ENCODE measurements at places on chromosomes 2 and 18.

DNA sequence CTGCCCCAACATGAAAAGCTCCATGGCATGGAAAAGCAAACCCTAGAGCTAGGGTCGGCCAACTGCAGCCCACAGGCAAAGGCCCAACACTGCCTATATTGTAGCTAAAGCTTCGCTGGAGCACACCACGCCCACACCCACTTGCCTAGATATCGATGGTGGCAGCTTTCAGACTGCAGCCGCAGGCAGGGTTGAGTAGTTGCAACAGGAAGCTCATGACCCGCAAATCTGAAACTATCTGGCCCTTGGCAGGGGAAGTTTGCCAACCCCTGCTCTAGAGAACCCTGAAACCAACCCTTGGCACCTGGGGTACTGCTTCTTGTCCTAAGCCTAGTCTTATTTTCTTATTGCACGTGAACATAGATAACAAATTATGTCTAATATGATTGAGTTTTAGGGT is 250.0 kb downstream of the SOX11 start:
- DNase-seq = no peak

- no peak for DNase-seq
Observed at GRCh38 chr2:181805228-181806038, 86.1 kb upstream of the ITPRID2 start.

DNA sequence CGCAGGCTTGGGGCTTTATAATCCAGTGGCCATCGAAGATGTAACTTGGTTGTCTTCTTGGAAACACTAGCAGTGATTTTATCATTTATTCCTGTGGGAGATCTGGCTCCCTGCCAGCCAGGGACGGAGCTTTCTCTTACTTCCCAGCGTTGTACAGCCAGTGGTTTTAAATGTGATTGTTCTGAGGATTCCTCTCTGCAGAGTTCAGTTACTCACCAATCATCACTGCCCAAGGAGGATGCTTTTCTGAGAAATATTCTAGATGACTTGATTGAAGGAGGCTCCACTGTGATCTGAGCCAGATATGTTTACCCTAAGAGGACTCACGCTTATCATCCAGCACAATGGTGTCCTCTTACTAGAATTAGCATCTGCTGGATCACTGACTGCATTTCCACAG is 744.3 kb downstream of the RNF144A start:
- DNase-seq = no peak

GRCh38 chr2:212646698-212647366 is 108.2 kb upstream of the ERBB4 start:
- DNase-seq = no peak

GRCh38 chr2:240325016-240326007 is 110.2 kb upstream of the GPC1 start:
- DNase-seq = no peak

DNA sequence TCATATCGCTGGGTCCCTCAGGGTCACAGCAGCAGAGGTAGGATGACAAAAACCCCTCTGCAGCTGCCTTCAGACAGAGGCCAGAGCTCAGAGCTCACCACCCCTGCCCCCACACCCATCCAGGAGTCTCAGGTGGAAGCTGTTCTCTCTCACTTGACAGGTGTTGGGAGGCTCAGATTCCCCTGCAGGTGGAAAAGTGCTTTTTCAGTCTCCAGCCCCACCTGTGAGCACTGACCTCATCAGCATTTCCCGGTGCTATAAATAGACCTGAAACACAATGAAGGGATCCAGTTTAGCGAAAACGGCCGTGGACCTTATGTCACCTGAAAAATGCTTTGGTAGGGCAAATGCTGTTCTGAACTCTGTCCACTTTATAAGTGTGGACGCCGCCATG is 254.9 kb downstream of the NDUFA10 start:
- no peak for DNase-seq

- no peak for DNase-seq
Observed at GRCh38 chr2:111965062-111965461, 66.7 kb downstream of the MERTK start.

DNA sequence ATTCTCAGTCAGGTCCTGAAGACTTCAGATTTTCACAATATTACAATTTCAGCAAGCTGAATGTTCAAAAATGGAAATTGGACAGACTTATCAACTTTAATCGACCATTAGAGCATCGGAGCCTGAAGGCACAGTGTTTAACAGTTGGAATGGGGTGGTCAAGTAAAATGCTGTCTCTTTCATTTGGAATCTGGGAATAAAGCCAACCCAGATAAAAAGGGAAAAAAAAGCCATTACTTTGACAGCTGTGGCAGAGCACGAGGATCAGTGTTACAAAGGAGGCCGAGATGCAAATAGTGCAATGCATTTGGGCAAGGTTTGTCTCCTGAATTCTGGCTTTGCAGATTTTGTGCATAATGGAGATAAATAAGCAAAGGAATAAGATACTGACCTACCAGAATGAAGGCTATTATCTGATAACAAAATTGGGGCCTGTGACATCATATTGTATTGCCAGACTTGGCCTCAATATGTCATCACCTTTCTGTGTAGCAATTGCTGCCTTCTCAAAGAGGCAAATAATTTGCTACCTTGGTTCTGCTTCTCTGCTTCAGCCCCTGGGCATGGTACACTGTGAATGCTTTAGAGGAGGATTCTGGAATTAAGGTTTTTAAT is 277.5 kb upstream of the KLHL29 start:
- DNase-seq = no peak

GRCh38 chr2:187050409-187050998 is 201.5 kb upstream of the ZSWIM2 start:
- no peak for DNase-seq

- no peak for DNase-seq
Observed at GRCh38 chr2:109611467-109612095, 2.2 kb downstream of the SEPTIN10 start.

DNA sequence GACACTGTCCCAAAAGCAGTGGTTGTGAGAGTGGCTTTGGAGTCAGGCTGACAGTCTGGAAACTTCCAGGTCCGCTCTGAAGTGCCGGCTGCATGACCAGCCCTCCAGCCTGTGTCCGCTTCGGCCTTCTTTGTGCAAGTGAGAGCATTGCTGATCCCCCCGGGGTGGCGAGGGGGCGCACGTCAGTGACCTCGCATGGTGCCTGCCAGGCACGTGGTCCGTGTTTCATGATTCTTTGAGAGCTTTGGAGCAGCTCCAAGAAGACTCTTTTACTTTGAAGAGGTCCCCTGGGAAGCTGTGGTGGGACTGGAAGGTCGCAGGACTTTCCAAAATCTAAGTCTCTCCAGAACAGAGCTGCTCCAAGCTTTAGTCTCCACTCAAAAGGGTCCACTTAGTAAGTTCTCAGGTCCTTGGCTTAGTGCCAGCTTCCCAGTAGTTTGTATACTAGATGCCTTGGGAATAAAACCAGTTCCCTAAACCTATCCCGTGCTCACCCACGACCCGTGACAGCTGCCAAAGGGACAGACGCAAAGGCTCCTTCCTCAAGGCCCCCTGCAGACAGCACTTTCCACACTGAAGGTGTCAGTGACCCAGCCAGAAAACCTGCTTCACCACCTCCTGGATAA is 68.8 kb downstream of the ADI1 start:
- DNase-seq = no peak

Data from activated naive CD4-positive, alpha-beta T cell treated with anti-CD3 and anti-CD28 coated beads, Interleukin-2, amount 10 ng/mL, durations not matched to agents 7 days and 5 days (primary cell).